ENCODE measurements at places on chromosomes 11 and 22.

- DNase-seq: no peak
Measured at GRCh38 chr11:64859542-64860414, 15.3 kb upstream of the CDC42BPG start.

DNA sequence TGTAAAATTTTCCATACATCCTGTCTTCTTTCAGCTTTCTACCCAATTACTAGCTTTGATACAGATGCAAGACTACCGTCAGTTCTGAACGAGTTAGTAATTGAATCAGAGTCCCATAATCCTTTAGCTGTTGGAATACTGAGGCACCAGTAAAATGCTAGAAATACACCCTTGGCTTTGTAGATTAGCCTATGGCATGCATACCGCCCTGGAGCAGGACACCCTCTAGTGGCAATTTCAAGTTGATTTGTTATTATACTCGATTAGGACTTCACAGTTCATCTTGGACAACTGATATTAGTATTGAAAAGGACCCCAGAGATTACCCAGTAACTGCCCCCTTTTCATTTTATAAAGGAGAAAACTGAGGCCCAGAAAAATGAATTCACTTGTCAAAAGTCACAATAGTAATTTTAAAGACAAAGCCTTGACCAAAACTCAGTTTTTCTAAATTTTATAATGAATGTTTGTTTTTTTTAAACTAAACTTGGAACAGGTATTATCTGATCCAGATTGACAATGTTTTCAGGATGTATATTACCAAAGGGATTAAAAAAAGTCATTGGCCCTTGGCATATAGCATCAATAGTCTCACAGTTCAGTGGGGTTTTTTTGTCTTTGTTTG is 72.6 kb downstream of the HIPK3 start:
- peak; percentile 59 for DNase-seq

DNA sequence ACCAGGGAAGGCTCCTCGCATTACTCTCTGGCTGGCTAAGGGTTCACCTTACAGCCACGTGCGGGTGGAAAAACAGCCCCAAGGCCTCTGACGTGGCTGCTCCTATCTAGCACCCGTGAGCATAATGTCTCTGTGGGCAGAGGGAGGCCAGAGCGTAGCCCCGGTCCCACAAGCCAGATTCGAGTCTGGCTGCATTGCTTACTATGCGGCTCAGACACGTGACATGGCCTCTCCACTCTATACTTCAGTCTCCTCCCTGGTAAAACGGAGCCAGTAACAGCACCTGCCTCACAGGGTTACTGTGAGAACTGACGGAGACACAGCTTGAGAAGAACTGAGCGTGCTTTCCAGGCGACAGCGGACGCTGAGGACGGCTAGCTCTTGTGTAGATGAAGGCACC is 105.8 kb upstream of the BID start:
- no peak for DNase-seq

GRCh38 chr11:12678991-12679390 is 4.8 kb downstream of the TEAD1 start:
- DNase-seq: no peak

DNA sequence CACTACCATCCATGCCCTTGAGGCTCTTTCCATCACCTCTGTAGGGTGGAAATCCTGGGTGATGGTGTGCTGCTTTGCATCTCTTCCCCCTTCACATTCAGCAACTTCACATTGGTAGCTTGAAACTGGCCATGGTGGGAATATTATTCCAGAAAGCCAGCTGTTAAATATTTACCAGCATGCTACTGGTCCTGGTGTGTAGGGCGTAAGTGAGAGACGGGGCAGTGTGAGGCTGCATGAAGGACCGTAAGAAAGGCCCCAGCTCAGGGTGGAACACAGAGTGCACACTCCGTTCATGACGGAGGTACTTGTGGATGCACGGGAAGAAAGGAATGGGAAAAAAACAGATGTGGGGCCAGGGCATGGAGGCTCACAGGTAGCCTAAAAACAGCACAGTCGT is 121.3 kb downstream of the PKNOX2 start:
- DNase-seq: no peak

DNA sequence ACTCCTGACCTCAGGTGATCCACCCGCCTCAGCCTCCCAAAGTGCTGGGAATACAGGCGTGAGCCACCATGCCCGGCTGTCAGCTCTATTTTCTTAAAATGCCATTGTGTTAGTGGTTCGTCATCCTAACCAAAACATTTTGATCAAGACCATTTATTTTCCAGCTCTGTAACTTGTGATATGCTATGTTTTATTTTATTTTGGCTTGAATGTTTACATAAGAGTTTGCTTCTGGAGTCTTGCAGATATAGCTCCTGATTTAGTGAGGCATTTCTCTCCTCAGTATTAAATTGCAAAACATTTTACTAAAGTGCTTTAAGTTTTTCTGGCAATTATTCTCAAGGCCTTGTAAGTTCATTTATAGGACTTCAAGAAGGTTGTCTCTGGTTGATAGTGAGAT is 4.4 kb downstream of the EP300 start:
- no peak for DNase-seq

DNA sequence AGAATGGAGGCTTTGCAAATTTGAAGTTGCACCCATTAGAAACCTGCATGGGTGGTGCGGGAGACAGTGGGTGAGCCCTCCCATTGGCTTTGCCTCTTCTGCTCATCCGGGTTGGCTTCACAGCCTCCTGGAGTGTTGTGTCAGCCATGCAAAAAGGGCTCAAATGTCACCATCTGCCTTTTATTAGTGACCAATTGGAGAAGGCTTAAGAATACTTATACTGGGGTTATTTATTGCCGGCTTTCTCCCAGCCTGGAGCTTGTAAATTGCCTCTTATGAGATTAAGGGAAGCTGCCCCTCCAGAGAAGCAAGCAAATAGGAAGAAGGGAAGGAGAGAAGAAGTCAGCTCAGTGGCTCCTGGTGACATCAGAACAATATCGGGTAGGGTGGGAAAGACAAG is 182.6 kb downstream of the ST3GAL4 start:
- no peak for DNase-seq

DNA sequence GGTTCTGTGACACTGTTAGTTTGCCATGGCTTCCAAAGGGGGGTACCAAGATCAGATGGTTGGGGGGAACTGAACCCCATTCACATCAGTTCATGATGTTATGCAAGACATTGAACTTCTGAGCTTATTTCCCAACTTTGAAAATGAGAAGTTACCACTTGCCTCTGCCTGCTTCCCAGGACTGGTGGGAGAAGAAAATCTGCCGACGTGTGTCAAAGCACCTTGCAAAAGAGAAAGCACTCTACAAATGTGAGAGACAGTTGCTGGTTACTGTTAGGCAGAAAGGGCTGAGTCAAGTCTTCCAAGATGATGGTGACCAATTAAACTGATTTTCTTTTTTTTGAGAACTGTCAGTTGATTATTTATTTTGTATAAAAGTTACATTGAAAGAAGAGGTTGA is 45.6 kb downstream of the SMCO4 start:
- no peak for DNase-seq

GRCh38 chr11:7307836-7308235 is 56.1 kb downstream of the SYT9 start:
- DNase-seq: no peak

DNA sequence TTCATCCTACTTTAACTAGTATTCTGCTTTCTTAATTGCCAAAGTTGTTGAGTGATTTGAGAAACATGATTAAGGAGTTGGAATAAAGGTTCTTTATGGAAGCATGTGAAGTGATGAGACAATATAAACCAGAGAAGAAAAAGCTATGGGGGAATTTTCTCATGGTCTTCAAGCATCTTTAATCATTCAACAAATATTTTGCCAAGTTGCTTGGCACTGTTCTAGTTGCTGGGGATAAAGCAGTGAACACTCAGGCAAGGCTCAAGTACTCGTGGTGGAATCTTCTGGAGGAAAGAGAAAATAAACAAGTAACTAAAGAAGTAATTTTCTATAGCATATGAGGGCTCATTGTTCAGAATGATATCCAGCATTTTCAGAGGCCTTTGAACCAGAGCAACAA is 9.2 kb upstream of the PIWIL4 start:
- DNase-seq: no peak

DNA sequence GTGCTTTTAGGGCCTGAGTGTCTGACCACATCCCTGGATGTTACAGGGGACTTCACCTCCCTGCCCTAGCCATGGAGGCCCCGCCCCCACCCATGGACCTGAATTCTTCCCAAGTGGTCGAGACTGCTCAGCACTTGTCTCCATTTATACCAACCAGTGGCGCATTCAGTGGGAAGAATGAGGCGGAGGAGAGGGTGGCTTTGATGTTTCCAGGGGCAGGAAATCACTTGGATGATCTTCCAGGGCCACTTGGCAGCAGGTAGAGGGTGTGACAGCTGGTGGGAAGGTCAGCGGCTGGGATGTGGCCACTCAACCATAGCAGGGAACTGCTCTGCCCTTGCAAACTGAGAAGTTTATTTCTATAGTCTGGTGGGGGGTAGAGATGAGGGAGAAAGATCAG is 155.1 kb upstream of the BLID start:
- no peak for DNase-seq

GRCh38 chr22:30824711-30825110 is 130.0 kb downstream of the OSBP2 start:
- DNase-seq: no peak

DNA sequence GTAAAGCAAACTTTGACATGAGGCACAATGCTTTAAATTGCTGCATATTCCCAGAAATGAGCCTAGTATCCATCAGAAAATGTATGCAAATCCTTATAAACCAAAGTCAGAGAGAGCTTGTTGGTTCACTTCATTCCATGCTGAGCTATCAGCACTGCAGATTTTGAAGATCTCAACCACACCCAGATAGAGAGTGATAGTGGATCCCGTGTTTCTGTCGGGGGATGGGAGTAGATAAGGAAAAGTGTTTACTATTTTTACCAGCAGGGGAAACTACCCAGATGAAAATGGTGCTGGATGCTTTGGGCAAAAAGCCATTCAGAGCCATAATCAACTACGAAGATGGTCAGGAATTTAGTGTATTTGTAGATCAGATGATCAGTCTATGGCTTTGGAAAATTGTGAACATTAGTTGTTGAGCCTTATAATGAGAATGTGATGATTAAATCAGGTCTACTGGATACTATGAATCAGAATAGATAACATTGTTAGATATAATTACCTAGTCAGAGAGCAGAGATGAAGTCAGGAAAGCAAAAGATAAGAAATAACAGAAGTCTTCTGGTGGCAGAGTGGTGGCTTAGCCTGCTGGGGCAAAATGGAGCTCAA is 10.8 kb downstream of the OR51B6 start:
- DNase-seq: no peak

DNA sequence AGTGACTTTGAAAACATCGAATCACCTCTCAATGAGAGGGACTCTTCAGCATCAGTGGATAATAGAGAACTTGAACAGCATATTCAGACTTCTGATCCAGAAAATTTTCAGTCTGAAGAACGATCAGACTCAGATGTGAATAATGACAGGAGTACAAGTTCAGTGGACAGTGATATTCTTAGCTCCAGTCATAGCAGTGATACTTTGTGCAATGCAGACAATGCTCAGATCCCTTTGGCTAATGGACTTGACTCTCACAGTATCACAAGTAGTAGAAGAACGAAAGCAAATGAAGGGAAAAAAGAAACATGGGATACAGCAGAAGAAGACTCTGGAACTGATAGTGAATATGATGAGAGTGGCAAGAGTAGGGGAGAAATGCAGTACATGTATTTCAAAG is 65.8 kb downstream of the DKK3 start:
- no peak for DNase-seq

GRCh38 chr11:27672836-27673464 is 27.3 kb downstream of the BDNF start:
- no peak for DNase-seq

GRCh38 chr22:29944339-29944738 is 61.4 kb downstream of the MTMR3 start:
- no peak for DNase-seq

DNA sequence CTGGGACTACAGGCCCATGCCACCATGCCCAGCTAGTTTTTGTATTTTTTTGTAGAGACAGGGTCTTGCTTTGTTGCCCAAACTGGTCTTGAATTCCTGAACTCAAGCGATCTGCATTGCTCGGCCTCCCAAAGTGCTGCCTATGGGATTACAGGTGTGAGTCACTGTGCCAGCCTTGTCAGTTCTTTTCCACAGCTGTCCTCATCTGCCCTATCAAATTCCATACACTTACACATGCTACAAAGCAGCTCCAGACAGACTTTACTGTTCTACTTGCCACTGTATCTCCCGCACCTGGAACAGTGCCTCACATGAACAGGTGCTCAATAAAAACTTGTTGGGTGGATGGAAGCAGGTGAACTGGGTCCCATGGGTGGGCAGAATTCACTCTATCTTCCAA is 8.2 kb downstream of the STX5 start:
- DNase-seq: no peak

DNA sequence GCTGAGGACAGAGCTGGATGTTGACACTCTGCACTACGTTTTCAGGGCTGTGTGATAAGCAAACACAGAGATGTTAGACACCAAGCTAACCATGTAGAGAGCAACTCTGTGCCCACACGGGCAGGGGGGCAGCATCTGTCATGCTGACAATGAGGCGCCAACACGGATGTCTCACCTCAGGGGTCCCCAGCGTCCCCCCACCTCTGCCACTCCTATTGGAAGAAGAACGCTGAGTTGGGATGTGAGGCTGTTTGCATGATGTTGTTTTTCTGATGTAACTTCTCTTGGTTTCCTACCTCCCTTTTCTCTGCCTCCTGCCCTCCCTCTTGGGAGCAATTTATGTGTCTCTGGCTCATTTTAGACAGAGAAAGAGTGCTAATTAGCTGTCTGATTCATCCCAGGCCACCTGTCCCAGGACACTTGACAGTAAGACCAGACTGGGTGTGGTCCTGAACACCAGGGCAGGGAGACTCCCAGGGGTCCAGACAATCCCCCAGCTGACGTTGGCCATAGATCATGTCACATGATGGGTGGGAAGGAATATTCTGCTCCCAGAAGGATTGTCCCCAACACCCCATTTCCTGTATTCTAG is 89.2 kb upstream of the NCAM1 start:
- DNase-seq: peak; percentile 96

- DNase-seq: peak; percentile 83
Measured at GRCh38 chr22:25661073-25661472, 80.9 kb upstream of the MYO18B start.

- DNase-seq: no peak
Measured at GRCh38 chr22:49650336-49651241, 177.1 kb downstream of the BRD1 start.

DNA sequence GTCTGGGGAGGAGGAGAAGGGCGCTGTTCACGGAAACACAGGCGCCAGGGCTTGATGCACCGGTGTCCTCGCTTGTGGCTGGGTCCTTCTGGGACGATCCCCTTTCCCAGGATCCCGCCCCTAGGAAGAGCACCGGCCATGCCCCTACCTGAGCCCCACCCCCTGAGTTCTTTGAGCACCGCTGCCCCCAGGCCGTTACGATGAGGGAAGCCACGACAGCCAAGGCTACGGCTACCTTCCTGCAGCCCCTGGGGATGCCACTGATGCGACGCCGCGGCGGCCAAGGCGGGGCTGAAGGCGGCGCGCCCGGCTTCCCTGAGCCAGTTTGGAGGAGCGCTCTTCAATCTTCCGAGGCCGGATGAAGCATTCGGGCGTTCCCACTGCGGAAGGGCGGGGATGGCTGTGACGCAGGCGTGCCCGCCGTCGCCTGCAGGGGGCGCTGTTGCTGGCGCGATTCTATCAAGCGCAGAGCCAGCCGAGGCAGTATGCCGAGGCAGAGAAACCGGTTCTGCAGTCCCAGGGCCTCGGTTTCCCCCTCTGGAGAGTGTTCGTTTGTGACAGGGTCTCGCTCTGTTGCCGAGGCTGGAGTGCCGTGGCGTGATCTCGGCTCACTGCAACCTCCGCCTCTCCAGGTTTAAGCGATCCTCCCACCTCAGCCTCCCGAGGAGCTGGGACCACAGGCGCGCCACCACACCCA is 9.7 kb upstream of the NEFH start:
- no peak for DNase-seq

- peak; percentile 40 for DNase-seq
Measured at GRCh38 chr11:124586238-124586860, 16.6 kb downstream of the OR8A1 start.

- DNase-seq: no peak
Measured at GRCh38 chr11:34356576-34356912, 1.3 kb downstream of the ABTB2 start.
